CD4-positive, alpha-beta T cell treated with Interferon gamma for 1 hour (primary cell): ENCODE measurements at places on chromosomes 11 and 22.

DNA sequence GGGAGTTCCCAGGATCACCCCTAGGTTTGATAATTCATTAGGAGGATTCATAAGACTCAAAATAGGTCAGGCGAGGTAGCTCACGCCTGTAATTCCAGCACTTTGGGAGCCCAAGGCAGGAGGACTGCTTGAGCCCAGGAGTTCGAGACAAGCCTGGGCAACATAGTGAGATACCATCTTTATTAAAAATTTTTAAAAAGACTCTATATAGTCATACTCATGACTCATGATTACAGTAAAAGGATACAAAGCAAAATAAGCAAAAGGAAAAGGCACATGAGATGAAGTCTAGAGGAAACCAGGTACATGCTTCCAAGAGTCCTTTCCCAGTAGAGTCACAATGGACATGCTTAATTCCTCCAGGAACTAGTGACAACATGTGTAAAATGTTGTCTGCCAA lies 13.9 kb upstream of the PTS start:
- DNase-seq, result no peak

DNA sequence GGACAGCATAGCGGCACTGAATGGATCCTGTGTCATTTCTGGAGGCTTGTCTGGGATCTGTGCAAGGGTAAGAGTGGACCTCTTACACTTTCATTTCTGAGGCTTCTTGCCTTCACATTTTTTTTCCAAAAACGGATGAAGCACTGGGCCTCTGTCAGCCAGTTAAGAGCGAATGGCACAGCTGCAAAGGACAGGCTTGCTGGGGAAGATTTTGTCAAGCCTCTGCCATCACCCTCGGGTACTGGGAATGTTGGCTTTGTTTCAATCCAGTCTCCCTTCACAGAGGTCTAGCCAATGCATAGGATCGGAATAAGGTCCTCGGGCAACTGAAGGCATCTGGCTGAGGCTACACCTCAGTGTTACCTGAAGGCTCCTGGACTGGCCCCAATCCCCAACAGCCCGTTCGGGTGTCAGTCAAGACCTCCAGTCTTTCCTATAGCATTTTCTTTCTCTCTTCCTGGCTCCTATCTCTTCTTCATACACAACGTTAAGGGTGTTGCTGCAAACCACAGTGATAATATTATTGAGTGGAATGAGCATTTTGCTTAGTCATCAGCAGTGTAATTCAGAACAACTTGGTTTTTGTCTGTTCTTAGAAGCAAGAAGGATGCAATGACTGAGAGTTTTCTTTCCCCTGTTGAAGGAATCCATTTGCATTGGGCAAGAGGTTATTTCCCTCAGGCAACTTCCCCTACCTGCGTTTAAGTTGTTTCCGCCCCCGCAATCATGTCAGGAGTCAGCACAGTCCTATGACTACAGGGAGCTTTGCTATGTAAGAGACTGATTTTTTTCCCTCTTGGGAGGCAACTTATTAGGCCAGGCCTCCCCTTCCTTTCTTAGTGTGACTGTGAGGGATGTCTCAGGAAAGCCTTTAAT lies 22.8 kb downstream of the NPAT start:
- DNase-seq, result peak; percentile 41

GRCh38 chr22:19062943-19063308 lies 59.3 kb downstream of the DGCR2 start:
- DNase-seq, result no peak

GRCh38 chr22:47620391-47620790 lies 857.9 kb downstream of the TBC1D22A start:
- no peak for DNase-seq

- DNase-seq, result peak; percentile 89
These were observed 284.8 kb downstream of the ETS1 start for GRCh38 chr11:128302425-128303186.

DNA sequence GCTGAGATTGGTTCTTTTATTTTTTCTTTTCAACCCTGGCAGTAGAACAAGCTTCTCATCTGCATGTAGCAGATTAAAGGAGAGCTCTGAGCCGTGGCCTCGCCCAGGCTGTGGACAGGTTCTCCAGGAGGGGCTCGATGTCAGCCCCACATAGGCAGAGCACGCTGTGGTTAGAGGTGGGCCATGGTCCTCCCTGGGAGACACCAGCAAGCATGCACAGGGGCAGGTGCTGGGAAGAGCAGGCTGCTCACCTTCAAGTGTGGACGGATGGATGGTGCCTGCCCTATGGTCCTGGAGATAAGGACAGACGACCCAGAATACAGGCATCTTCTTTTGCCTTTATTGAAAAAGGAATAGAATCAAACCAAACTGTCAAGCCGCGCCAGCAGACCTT lies 634.8 kb downstream of the BRD1 start:
- DNase-seq, result no peak

DNA sequence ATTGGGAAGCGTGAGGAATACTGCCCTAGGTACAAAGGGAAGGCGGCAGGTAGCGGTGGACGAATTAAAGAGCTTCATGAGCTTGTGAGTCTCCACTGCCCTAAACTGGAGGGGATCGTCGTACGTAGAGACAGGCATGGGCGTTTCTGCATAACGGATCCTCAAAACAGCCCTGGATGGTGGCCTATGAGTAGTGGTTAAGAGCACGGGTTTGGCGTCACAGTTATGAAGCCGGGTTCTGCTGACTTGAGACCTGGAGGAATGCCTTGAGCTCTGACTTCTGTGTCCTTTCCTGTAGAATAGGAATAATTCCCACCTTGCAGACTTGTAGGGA lies 335 bp downstream of the TMEM138 start:
- peak; percentile 29 for DNase-seq

DNA sequence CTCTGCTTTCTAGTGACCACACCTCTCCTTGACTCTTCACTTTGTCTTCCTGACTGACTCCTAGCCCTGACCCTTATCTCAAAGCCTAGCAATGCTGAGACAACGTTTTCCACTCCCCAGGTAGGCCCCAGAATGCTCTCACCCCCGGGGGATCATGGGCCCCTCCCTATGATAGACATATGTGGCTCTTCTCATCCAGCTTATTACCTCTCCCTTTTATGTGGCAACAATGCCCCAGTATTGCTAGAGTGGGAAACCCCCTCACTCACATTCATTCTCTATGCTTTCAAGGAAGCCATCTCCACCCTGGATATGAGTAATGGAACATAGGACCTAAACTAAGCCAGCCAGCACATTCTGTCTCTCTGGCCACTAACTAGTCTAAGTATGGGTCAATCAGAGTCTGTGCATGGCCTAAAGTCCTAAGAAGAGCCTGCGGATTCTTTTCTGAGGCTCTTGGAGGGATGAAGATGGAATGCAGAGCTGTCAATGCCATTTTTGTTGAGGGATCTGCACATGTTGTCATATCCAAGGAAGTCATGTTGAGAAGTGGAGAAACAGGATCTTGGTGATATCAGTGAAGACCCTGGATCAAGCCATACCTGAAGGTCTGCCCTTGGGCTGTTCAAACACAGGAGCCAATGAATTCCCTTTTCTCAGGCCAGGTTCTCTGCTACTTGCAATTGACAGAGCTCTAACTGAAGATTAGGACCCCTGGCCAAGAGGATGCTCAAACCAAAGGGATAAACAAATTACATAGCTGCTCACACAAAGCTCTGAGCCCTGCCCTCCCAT lies 79.8 kb upstream of the GRK3 start:
- DNase-seq, result no peak

GRCh38 chr22:36104988-36105387 lies 55.6 kb downstream of the APOL3 start:
- no peak for DNase-seq

DNA sequence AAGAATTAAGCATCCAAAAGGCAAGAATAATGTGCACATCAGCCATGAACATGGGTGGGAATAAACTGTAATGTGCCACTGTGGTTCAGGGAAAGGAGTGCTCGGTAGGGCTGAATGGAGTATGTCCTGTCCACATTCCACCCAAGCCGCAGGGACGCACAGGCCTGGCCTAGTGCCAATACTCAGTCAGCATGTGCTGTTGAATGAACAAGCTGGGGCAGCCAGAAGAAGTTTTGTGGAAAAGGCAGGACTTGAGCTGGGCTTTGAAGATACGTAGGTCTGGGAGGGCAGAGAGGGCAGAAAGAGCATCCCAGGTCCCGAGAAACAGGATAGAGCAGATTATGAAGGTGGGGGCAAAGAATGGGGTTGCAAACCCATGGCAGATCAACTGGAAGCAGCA lies 60.0 kb upstream of the PLET1 start:
- no peak for DNase-seq

- DNase-seq, result no peak
These were observed 82.6 kb downstream of the MN1 start for GRCh38 chr22:27719036-27719347.

GRCh38 chr22:39315389-39315788 lies 4.0 kb downstream of the RPL3 start:
- DNase-seq, result no peak

- DNase-seq, result no peak
These were observed 179.2 kb downstream of the SPON1 start for GRCh38 chr11:14141676-14142075.

GRCh38 chr11:16148301-16148931 lies 207.9 kb downstream of the SOX6 start:
- DNase-seq, result no peak
